ENCODE measurements at places on chromosomes 4 and X. TPM values are rescaled to one million over a fixed set of nuclear protein-coding genes. Genes with fewer than 3 reads are reported as not detected.

P2RY10 gene
- total RNA-seq = 0.20 TPM

TRAPPC2 gene
- total RNA-seq = 6.3 TPM

DDIT4L gene
- 0.37 TPM for total RNA-seq

KIAA1210 gene
- total RNA-seq = not detected

GPR34 gene
- total RNA-seq = 8.6 TPM

IQSEC2 gene
- total RNA-seq = 12.0 TPM

PFKFB1 gene
- 0.22 TPM for total RNA-seq

COL4A5 gene
- total RNA-seq = 7.3 TPM

GRCh38 chr4:80335554-80336358 is at the start of gene CFAP299:
CFAP299 (plus strand) TSS chr4:80335730.
- DNase-seq = peak; percentile 88

- no peak for DNase-seq
Measured at GRCh38 chr4:154329268-154329868, 162.2 kb downstream of the DCHS2 start.

GRCh38 chrX:105220636-105221035 is at the start of gene TEX13A:
TEX13A (minus strand) TSS chrX:105220694; CDS start chrX:105220397, 297 bp downstream.
- no peak for DNase-seq

DNA sequence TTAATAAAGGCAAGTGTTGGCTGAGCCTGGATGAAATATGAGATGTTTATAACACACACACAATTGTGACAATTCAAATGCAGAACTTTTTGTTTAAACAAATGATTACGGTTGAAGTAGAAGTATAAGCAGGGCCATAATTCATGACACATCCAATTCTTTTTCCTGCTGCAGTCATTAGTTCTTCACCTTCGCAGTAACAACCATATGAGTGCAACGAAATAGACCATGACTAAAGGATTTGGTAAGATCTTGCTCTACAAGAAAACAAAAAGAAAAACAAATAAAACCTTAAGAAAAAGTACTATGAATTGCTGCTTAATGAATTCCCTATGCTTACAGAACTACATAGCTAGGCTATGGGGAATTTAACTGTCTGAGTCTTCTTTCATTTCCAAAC is 13.9 kb upstream of the BMPR1B start:
- no peak for DNase-seq

DNA sequence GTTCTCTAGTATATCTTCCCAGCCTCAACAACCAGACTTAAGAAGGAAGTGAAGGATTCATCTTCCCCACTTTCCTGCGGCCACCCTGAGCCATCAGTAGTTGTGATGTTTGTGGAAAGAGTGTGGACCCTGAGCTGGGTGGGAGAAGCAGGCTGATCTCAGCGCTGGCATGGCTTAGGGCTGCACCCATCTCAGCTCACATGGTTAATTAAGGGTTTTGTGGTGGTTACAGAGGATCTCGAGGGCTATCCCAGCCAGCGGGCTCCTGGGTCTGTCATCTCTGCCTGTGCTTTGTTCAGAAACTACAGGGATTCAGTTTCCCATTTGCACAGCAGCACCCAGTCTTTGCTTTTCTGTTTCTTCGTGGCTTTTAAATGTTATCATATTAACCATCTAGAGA is 163.4 kb downstream of the PTTG2 start:
- no peak for DNase-seq

DNA sequence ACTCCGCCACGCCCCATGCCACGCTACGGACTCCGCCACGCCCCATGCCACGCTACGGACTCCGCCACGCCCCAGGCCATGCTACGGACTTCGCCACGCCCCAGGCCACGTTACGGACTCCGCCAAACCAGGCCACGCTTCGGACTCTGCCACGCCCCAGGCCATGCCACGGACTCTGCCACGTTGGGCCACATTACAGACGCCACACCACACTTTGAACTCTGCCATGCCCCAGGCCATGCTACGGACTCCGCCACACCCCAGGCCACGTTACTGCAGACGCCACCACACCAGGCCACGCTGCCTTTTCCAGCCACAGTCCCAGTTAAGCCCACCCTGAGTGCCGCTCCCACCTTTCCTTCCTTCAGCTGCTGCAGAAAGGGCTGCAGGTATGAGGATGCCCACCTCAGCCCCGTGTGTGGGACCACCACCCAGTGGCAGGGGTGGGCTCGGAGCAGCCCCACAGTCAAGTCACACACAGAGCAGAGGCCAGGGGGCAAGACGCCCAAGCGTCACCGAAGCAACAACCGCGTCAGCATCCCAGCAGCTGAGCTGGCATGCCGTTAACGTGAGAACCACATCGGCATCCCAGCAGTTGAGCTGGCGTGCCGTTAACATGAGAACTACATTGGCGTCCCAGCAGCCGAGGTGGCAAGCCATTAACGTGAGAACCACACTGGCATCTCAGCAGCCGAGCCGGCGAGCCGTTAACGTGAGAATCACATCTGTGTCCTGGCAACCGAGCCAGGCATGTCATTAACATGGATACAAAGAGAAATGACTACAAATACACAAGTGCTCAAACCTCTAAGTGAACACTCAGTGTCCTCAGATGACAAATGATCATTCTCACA is 26.4 kb downstream of the GAK start:
- peak; percentile 19 for DNase-seq

DNA sequence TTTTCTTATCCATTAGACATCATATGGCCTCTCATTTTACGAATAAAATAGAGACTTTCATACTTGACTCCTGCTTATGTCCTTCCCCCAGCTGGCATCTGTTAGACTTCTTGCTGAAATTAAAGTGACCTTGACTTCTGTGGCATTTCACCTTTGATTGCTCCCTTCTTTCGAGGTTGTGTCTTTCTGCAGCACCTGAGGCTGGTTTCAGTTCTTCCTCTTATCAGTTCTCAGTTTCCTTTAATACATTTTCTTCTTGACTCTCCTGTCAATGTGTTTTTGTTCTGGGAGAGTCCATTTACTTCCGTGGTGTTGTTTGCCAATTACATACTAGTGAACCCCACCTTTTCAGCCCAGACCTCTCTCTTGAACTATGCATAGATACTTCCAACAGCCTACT is 81.6 kb downstream of the RBPJ start:
- DNase-seq = no peak

DNA sequence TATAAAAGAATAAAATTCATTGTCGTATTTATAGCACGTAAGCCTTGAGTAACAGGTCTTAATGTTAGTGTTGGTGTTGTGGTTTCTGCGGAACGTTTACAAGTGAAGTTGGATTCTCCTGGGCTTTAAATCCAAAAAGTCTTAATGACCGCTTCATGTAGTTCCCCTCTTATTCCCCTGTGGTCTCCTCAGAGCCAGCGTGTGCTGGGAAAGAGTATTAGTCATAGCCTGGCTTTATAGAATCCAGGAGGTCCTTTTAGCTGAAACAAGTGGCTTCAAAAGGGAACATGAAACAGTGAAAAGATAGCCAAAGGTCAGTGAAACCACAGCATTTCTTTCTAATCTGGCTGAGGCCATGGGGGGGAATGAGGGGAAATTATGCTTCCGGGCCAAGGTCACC is 79.1 kb downstream of the CLCN4 start:
- no peak for DNase-seq

DNA sequence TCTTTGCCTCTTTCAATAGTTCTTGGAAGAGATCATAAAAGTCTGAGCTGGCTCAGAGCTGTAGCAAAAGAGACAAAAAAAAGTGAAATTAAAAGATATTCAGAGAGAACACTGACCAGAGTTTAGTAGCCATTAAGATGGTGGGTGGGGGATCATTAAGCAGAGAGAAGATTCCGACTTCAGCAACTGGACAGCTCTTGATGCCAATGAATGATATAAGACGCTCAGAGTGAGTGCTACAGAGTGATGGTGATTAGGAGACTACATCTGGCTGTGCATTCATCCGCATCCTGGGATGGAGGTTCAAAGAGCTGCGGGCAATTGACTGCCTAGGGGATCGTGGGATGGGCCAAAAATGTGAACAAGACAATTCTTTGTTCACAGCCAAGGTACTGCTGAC is 178.5 kb downstream of the PACRGL start:
- no peak for DNase-seq

- no peak for DNase-seq
Measured at GRCh38 chr4:119005928-119006460, 117.3 kb downstream of the SYNPO2 start.
